NCI-H2029 (cell line): ENCODE measurements at places on chromosomes 4 and X.

- no peak for DNase-seq
Observed at GRCh38 chr4:175961604-175962003, 104.0 kb upstream of the WDR17 start.

DNA sequence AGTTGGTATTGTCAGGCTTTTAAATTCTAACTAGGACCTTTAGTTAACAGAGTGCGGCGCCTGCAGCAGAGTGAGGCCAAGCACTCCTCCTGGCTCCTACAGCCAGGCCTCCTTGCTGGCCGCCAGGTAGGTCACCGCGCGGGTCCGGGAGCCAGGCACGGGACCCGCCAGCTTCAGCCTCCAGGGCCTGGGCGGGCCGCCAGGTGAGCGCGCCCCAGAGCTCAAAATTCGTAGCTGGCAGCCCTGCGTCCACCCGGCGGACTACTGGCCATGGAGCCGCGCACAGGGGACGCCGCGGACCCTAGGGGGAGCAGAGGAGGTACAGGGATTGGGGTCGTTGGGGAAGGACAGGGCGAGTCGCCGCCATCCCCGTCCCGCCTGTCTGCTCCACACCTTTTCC is at the start of gene MAGIX:
TSS of gene MAGIX (plus strand) at position 139 of the 400 bp plus-strand sequence. CDS start at position 271, 132 bp downstream.
- no peak for DNase-seq

- DNase-seq, result no peak
Observed at GRCh38 chr4:158519226-158519625, 2.5 kb upstream of the RXFP1 start.

DNA sequence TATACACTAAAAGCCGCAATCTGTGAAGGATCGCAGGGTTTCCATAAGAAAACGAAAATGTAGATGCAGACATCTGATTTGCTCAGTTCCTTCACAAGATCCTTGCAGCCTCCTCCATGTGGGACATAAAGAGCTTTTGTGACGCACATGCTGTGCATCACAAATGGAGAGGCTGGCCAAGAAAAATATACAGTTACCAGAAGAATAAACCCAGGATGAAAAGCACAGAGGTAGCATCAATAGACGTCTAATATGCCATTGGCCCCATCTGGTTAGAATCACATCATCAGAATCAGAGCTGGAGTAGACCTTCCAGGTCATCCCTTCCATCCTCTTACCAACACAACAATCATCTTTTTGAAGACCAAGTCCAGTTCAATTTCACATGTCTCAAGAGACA is 517.4 kb downstream of the RAB28 start:
- DNase-seq, result no peak

- no peak for DNase-seq
Observed at GRCh38 chr4:37320513-37321235, 76.1 kb downstream of the NWD2 start.

GRCh38 chrX:118346258-118347094 is 570 bp downstream of the WDR44 start:
- DNase-seq, result peak; percentile 17

DNA sequence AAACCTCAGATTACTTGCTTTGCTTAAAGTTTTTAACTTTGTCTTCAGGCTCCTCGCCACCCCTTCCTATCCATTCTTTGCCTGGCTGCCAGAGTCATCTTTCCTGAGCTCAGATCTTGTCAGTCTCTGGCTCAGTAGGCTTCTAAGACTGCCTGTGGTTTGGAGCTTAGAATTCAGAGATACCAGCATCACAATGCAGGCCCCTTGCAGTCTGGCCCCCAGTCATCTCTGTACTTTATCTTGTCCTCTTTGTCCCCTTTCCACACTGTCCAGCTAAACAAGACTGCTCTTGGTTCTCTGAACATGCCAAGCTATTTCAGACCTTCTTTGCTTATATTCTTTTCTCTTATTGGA is 3.0 kb downstream of the KIAA0232 start:
- DNase-seq, result no peak

- no peak for DNase-seq
Observed at GRCh38 chr4:1557221-1557597, 126.9 kb downstream of the FAM53A start.

- no peak for DNase-seq
Observed at GRCh38 chr4:108163351-108163750, 5.4 kb downstream of the LEF1 start.

- DNase-seq, result no peak
Observed at GRCh38 chr4:168197926-168198325, 105.6 kb downstream of the ANXA10 start.

DNA sequence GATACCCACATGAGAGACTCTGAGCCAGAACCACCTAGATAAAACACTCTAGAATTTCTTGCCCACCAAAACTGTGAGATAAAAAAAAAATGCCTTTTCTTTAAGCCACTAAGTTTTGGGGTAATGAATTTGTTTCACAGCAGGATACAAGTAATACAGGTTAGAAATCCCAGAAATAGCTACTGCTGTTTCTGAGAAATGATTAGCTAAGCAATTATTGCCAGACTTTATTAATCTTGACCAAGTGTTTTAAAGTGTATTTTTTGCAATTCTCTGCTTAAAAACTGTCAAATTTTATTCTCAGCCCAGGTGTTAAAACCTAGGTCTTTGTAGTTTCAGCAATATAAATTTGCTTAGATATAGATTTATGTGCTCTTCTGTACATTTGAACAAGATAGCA is 58.6 kb upstream of the CAPN6 start:
- no peak for DNase-seq

GRCh38 chrX:107971636-107972035 is 10.5 kb downstream of the TEX13B start:
- DNase-seq, result no peak

DNA sequence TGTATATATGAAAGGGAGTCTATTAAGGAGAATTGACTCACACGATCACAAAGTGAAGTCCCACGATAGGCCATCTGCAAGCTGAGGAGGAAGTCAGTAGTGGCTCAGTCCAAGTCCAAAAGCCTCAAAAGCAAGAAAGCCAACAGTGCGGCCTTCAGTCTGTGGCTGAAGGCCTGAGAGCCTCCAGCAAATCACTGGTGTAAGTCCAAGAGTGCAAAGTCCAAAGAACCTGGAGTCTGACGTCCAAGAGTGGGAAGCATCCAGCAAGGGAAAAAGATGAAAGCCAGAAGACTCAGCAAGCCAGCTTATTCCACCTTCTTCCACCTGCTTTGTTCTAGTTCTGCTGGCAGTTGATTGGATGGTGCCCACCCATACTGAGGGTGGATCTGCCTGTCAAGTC is 104.1 kb downstream of the IL1RAPL2 start:
- DNase-seq, result no peak

DNA sequence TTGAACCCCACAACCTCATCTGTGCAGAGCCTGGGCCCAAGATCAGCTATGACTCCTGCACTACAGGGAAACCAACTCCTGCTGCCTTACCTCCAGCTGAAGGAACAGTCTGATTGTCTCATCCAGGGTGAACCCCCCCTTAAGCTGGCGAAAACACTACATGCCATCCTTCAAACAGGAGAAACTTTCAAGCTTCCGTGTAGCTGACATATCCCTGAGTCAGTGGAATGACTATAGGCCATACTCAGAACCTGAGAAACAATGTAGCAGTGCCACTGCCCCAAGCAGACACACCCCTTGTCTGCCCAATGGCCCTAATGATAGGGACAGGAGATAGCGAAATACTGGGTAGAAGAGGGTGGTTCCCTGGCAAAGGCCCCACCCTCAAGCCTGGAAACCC is 213.6 kb upstream of the PGRMC2 start:
- no peak for DNase-seq
